ENCODE measurements at places on chromosomes 1 and 21.

- no peak for DNase-seq
Measured at GRCh38 chr1:242240691-242241090, 241.8 kb upstream of the MAP1LC3C start.

DNA sequence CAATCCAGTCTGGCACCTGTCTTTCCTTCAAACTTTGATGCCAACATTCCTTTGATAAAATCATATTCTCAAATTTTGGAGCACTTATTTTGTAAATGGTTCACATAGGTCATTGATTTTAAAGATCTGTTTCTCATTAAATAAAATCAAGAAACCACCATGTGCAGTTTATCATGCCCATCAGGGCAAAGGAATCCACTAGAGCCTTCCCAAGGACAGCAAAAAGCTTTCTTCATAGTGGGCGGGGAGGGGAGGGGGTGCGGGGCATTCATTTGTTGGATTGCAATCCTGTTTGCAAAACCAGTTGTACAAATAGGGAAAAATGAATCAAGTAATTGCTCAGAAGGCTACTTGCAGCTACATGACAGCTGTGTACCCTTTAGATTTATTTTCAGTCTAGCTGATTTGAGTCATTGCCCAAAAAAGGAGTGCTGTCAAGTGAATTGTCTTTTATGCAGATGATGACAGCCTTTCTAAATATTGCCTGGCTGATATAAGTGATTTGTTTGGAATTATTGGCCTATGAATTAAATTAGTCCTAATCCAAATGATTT lies 23.0 kb downstream of the LRRC8B start:
- peak; percentile 91 for DNase-seq

DNA sequence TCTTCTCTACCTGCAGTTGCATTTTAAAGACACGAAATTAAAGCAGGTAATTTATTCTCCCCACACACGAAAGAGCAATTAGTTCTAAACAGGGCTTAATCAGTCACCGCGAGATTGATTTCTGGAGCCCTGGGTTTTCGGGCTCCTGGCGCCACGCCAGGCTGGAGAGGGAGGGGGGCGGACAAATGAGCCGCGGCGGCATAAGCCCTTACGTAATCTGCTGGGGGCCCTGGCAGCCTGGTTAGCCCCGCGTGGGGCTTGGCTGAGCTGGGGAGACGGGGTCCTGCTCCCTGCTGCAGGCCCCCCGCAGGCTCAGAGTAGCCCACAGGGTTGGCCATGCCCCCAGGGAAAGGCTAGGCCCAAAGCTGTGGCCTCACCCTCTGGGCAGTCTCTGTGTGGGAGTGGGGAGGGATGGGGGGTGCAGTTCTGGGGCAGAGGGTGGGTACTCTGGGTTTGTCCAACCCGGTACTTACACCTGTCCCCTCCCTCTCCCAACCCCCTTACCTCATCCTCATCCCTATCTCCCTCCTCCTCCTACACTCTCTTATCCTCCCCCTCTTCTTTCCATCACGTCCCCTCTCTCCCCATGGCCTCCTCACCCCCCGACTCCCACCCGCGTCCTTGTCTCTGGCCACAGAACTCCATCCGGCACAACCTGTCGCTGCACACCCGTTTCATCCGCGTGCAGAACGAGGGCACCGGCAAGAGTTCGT lies 19.9 kb downstream of the FOXO6 start:
- DNase-seq = peak; percentile 55

- no peak for DNase-seq
Measured at GRCh38 chr1:212255705-212256307, 29.4 kb upstream of the PPP2R5A start.

DNA sequence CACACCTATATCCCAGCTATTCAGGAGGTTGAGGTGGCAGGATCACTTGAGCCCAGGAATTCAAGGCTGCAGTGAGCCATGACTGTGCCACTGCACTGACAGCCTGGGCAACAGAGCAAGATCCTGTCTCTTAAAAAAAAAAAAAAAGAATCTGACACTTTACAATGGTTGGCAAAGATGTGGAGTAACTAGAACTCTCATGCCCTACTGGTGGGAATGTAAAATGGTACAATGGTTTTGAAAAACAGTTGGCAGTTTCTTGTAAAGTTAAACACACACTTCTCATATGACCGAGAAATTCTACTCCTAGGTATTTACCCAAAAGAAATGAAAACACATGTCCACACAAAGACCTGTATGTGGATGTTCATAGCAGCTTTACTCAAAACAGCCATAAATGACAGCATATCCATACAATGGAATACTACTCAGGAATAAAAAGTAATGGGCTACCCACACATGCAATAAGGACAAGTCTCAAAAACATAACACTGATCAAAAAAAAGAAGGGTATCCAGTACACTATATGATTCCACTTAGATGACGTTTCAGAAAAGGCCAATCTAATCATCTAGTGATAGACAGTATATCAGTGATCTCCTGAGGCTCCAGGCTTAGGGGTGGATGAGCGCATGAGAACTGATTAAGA lies 58.1 kb downstream of the HLCS start:
- no peak for DNase-seq

- no peak for DNase-seq
Measured at GRCh38 chr1:154715385-154715784, 107.4 kb upstream of the ADAR start.

- DNase-seq = no peak
Measured at GRCh38 chr1:7960165-7960564, 1.3 kb upstream of the PARK7 start.

GRCh38 chr1:248277876-248278275 lies at the start of gene OR2T33:
Gene OR2T33, minus strand, starts transcription at chr1:248277976. Its CDS starts 4,162 bp downstream, at chr1:248273814.
- no peak for DNase-seq

DNA sequence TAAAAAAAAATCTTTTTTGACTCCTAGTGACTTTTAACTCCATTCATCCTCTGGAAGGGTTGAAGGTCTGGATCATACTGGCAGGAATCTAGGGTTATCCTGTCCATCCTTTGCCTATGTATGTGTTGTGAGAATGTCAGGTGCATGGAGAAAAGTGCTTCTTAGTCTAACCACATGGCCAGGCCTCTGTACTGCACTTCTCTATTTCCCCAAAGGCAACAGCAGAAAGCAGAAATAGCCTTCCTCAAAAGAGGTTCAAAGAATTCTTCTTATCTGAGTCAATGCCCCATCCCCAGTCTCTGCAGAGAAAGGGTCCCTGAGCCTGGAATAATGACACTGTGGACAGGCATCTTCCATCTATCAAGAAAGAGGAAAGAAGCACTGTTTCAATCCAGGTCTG lies 85.7 kb upstream of the CD34 start:
- DNase-seq = no peak

DNA sequence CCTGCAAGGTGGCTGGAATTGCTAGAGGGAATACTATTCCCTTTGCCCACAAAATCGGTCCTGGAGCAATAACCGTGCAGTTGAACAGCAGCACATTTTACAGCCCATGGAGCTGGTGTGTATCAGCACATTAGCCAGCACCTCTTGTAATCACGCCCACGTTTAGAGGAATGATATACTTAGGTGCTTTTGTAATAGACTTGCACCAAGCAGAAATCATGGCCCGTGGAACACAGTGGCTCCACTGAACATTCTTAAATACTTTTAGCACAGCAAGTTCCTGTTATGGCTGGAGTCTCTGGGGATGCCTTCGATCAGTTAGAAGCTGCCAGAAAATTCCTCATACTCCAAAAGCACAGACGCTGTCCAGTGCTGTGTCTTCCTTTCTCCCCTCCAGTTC lies 218.1 kb upstream of the FAM78B start:
- no peak for DNase-seq

DNA sequence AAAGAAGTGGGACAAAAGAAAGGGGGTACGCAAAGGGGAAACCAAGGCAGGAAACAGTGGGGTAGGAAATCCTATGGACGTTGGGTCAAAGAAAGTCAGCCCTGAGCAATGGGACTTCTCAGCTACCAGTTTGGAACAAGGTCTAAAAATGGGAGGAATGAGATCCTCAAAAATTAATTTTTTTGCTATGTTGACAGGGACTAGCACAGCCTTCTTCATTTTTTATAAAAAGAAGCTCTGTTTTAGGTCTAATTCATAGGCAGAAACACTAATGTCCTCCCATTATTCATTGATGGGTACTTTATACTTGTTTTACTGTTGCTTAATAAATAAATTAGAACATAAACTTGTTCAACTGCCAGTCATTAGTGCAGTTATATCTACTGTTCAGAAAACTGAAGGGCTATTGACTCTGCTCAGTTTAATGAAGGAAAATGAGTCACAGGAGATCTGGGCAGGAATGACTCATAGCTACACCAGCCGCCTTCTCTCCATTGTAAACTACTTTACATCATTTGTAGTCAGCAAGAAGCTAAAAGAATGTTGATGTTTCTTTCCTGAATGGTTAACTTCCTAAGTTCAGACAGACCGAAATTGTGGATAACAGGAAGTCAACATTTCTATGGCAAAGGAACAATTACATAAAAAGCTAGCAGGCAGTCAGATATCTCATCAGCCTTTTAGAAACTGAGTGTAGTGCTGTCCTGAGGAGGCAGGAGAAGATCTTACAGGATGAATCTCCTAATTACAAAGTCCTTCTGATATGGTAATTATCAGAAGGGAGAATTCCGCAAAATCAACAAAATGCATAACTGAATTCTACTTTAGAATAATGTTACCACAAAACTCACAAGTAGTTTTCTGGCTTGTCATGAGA lies 356.4 kb upstream of the PKN2 start:
- no peak for DNase-seq

GRCh38 chr1:151494741-151495281 lies 16.4 kb upstream of the CGN start:
- DNase-seq = peak; percentile 91

GRCh38 chr1:39776400-39776713 lies 5.2 kb upstream of the OXCT2 start:
- DNase-seq = no peak

GRCh38 chr1:17306407-17306806 lies 1.6 kb upstream of the PADI4 start:
- DNase-seq = no peak

DNA sequence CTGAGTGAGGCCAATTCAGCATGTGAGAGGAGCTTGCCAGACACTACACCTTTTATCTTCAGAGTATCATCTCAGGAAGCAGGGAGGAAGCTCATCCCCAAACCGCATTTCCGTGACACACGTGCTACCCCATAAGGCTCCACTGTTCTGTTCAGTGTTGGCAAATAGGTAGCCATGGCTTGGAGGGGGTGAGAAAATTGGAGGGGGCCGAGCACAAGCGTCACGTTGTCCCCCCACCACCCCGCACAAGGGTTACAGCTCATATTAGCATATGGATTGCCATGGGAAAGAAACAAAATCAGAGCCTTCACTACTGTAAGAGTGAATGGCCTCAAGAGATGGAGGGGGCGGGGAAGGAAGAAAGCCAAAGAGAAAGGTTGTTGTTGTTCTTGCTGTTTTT lies 46.7 kb downstream of the OLIG1 start:
- no peak for DNase-seq

GRCh38 chr1:40155910-40156309 lies 5.3 kb upstream of the RLF start:
- DNase-seq = no peak

GRCh38 chr1:15500184-15501178 lies 23.5 kb downstream of the CASP9 start:
- DNase-seq = no peak

DNA sequence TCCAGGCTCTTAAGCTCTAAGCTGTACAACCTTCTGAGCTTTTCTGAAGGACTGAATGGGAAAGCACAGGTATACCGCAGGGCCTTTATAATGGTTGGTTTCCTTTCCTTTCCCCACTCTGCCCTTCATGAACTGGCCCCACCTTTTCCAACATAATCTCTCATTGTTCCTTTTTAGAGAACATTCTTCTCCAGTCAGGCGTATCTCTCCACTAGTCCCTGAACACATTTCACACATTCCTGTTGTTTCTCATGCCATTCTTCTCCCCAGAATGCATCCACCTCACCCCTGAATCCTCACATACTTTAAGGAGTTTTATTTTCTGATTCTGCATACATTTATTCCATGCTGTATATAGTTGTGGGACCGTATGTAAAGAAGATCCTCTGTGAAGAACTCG lies 41.3 kb downstream of the PGM1 start:
- no peak for DNase-seq

DNA sequence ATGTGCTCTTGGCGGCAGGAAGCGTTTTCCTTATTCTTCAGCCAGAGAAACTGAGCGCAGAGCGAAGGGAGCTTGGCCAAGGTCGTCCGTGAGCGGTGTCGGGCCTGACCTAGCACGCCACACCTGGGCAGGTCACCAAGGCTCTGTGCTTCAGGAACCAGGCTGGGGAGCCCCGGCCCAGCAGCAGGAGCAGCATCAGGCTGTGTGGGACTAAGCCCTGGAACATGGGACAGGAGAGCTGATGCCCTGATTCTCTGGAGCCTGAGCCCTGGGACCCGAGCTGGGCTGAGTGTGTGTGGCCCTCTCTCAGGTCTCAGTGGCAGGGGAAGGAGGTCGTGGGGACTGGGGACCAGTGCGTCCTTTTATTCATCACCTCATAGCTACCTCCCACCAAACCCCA lies 65.2 kb upstream of the ABCG1 start:
- DNase-seq = no peak

DNA sequence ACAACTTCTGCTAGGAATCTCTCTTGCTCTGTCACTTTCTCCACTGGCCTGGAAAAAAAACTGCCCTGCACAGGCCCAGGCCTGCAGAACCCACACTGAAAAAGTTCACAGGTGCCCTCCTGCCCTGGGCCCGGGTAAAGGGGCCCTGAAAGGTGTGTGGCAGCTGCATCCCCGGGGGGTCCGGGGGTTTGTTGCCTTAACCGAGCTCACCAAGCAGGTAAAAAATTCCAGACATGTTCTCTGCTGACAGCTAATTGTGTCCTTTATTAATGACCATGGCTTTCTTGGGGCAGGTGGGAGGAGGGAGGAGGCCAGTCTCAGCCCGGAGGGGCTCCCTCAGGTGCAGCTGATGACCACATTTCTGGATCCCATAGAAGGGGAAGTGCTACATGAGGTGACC lies 122.9 kb downstream of the LACTBL1 start:
- DNase-seq = no peak

- DNase-seq = peak; percentile 96
Measured at GRCh38 chr1:211610779-211611556, 32.0 kb upstream of the SLC30A1 start.

- peak; percentile 17 for DNase-seq
Measured at GRCh38 chr1:53725238-53725689, 13.7 kb downstream of the GLIS1 start.

DNA sequence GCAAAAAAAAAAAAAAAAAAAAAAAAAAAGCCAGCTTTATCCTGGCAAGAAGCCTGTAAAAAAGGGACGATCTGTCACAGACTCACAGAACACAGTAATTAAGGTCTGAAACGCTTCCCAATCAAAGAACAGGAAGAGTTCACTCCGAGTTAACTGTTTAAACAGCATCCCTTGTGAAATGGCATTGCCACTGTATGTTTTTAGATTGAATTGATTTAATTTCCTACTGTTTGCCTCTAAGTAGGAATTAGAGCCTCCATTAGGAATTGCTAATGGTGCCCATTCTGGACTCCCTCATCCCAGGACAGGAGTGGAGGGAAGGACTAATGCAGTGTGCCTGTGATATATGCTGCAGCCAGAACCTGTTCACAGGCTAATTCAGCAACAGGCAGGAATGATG lies 370.8 kb downstream of the RWDD3 start:
- DNase-seq = peak; percentile 90

GRCh38 chr1:74773582-74773981 lies 40.6 kb downstream of the TYW3 start:
- DNase-seq = no peak
